ENCODE measurements at places on chromosomes 2 and 18. TPM values are rescaled to one million over a fixed set of nuclear protein-coding genes. Genes with fewer than 3 reads are reported as not detected.

Gene HOXD12
- polyA plus RNA-seq = not detected

Gene GMPPA
- polyA plus RNA-seq = 22.8 TPM

Gene UGT1A3
- polyA plus RNA-seq = not detected

Gene CYP27A1
- 21.2 TPM for polyA plus RNA-seq

Gene STK17B
- polyA plus RNA-seq = 5.8 TPM

Gene ALK
- 0.03 TPM for polyA plus RNA-seq

Gene LHCGR
- polyA plus RNA-seq = 0.15 TPM

Gene TCF4
- 100 TPM for polyA plus RNA-seq

Gene TPO
- polyA plus RNA-seq = 0.30 TPM

Gene PCARE
- 0.25 TPM for polyA plus RNA-seq

Gene TMEM37
- 8.3 TPM for polyA plus RNA-seq

Gene CFC1
- not detected for polyA plus RNA-seq

Gene YWHAQ
- 174 TPM for polyA plus RNA-seq

Gene ZSWIM2
- not detected for polyA plus RNA-seq

Gene SLC23A3
- 1.3 TPM for polyA plus RNA-seq

Gene TBR1
- not detected for polyA plus RNA-seq

- DNase-seq = no peak
Observed at GRCh38 chr2:215379948-215380347, 55.9 kb downstream of the FN1 start.

DNA sequence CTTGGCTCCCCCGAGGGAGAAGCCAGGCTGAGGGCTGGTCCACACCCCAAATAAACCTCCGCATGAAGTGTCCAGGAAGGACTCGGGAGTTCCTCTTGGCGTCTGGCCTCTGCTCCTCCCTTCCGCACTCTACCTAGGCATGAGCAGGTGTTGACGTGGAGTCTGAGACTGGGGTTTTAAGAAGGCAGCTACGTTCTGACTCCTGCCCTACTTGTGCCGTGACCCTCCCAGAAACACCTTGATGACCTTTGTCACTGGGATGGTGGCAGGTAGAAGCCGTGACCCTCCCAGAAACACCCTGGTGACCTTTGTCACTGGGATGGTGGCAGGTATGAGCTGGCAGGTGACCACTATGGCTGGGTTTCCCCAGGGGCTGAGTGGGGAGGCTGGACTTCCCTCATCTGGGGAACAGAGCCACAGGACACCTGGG lies 54.8 kb downstream of the HS6ST1 start:
- no peak for DNase-seq

DNA sequence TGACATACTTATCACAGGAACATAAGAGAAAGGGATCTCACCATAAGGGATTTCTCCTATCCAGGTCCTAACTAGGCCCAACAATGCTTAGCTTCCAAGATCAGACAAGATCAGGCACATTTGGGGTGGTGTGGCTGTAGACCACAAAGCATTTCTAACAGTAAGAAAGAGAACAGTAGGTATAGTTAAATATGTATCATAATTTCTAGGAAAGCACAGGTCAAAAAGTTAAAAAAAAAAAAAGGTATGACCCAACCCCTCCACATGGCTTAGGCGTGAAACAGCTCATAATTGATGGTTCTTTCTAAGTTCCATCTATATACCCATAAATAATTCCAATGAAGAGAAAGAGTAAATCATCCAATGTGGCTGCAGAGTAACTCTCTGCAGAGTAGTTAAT lies 6.9 kb downstream of the PRKD3 start:
- no peak for DNase-seq

GRCh38 chr18:48557640-48558174 lies 18.9 kb downstream of the CTIF start:
- no peak for DNase-seq

DNA sequence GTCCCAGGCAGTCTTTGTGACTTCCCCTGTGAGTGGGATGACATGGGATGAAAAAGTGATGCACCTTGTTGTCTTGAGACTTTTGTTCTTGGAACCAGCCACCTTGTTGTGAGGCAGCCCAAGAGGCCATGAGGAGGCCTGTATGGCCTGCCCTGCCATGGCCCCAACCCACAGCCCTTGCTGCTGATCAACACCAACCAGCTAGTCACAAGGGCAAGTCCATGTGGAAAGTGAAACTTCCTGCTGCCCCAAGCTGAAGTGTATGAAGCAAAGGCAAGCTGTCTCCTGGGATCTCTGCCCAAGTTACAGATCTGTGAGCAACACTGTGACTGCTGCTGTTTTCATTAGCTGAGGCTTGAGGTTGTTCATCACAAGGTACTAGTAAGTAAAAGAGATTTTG lies 21.6 kb downstream of the TMEM18 start:
- DNase-seq = no peak

DNA sequence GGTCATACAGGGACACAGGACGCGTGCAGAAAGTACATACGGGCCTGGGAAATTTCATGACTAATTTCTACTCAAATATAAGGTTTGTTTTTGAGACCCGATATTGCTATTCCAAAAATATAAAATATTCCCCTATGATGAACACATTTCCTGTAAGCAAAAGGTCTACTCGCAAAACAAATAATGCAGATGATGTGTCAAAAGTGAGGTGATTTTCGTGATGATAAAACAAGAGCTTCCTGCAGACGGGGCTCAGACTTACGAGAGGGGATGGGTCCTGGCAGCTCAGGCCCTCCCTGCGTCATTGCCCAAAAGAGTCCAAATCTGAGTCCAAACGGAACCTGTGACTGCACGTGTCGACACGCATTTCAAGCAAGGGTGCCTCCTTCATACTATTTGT lies 62.7 kb downstream of the MBP start:
- no peak for DNase-seq

GRCh38 chr2:152581360-152581759 lies 135.9 kb downstream of the PRPF40A start:
- DNase-seq = no peak

DNA sequence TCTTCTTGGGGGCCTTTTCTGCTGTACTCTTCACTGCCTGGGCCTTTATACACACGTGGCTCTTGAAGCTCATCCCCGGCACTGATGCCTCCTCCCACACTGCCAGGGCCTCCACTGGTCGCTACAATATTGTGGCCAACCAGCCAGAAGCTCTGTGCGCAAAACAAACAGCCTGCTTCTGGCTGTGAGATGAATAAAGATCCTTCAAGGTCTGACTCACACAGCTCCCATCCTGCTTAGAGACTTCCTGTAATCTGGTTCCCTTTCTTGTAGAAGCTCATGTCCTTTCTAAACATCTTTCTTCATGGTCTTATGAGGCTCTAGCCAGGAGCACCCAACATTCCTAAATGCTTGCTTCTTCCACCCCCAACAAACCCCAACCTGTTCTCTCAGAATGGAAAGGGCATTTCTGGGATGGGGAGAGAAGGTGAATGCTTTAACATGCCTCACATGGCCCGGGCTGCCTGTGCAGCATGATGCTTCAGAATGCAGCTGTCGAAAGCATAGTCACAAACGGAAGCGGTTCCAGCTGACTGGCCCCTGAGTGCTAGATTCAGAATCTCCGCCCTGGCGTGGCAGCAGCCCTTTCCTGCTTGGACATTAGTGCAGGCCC lies 24.6 kb downstream of the NRP2 start:
- DNase-seq = no peak

DNA sequence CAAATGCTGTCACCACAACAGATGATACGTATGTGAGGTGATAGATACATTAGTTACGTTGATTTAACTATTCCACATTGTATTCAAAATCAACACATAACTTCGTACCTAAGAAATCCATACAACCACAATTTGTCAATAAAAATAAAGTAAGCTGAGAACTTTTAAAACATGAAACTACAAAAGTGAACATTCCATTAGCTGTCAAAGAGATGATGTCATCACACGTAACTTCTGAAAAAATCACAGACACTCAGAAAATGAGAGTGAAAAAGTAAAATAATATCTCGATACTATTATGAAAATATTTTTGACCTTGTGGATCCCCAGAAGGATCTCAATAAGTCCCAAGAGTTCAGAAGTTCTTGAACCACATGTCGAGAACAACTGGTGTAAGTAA lies 161.6 kb upstream of the GALNT13 start:
- DNase-seq = no peak

DNA sequence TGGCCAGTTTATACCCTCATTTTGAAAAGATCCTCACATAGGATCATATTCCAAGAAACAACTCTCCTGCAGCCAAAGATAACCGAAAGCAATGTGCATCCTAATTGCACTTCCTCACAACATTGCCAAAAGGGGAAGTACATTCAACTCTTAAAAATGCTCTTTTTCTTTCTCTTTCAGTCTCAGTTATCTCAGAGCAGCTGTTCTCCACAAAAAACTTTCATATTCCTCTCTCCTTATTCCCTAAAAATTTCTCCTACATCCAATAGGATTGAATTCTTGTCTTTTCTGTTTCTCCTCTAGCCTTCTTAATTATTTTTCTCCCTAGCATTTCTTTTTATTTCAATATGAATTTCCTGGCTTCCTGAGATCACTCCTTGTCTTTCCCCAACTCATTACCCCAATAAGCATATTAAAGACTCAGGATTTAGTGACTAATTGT lies 7.4 kb upstream of the VRK2 start:
- no peak for DNase-seq

- DNase-seq = peak; percentile 20
Observed at GRCh38 chr2:148876595-148877402, 1.8 kb downstream of the KIF5C start.

- no peak for DNase-seq
Observed at GRCh38 chr18:11739893-11740292, 50.8 kb downstream of the GNAL start.

DNA sequence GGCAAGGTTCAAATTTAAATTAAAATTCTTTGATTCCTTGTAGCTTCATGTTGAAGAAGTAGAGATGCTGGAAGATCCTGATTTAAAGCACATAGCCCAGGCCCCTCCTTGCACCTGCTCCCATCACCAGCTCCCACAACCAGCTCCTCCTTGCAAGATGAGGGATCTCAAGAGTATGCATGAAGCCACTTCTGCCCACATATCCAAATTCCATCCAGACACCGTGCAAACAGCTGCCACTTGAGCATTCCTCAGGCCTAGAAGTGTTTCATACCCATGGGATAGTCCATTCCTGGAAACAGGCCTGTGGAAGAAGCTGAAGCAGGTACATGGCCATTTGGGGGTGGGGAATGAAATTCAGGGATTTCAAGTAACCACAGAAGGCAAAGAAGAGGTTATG lies 32.4 kb upstream of the ITPRID2 start:
- no peak for DNase-seq

Measured in forelimb muscle (tissue), 1 donor.